A549 (cell line): ENCODE measurements at places on chromosomes 6 and 20.

DNA sequence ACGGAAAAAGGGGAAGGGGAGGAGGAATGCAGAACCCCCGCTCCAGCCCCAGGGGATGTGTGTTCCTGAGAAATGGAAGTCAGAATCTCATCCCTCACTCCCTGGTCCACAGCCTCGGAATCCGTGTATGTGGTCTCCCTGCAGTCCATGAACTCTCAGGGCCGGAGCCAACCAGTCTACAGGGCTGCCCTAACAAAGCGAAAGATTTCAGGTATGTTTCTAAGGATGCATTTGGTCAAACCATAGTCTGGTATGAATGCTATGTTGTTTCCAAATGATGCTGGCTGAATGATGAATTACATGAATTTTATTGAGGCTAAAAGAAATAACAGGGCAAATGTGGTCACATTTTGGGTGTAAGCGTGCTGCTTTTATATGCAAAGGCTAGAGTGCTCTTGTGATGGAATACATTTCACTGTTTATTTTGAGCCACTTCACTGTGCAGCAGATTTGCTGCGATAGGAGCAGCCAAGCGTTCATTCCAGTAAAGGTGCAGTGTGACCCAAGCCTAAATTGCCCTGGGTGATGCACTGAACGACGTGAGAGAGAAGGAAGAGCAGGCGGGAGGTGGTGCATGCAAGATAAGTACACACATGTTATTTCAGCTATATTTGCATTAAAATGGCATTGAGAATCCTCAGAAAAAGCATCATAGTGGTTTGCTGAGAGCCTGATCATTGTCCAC, 52.4 kb downstream of the FNDC1 start:
- DNase-seq: no peak

DNA sequence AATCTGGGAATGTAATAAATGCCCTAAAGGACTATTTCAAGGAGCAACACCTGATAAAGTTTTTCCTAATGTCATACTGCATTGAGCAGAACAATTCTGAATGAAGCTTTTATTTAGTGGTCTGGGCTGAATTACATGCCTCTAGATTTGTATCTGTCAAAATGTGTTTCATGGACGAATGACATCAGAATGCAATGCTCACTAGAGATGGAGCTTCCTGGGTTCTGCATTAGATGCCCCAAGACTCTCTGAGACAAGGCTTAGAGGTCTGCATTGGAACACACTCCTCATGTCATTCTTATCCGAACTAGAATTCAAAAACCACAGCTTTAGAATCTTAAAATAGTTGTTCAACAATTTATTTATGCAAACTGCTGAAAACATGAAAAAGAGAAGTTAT, 62.0 kb downstream of the SYNE1 start:
- DNase-seq: no peak

DNA sequence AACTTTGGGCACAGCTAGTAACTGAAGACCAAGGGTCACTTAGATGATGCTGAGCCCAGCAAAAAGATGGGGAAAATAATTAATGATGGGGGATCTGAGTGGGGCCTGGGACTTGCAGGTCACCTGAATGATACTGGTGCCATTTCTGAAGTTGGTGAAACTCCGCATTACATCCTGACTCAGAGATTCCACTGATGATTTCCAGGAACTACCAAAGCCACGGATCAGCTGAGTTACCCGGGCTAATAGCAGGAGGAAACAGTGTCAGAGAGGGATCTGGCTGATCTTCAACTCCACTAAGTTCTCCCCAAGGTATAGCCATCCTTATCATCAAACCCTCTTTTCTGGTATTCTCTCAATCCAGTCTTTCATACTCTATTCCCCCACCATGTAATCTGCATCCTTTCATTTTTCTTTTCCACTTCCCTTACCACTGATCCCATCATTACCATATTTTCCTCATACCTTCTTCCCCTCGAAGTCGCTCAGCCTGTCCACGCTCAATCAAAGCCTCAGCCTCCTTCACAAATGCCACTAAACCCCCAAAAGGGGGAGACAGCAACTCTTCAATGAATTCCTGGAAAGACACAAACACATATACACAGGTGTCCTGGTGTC, 20.2 kb downstream of the VPS52 start:
- no peak for DNase-seq

- peak; percentile 37 for DNase-seq
These were observed 2.1 kb downstream of the VEGFA start for GRCh38 chr6:43771858-43772680.

- no peak for DNase-seq
These were observed 427.3 kb upstream of the GJE1 start for GRCh38 chr6:141705431-141705830.

GRCh38 chr6:160505970-160506369, 157.8 kb downstream of the SLC22A3 start:
- no peak for DNase-seq

DNA sequence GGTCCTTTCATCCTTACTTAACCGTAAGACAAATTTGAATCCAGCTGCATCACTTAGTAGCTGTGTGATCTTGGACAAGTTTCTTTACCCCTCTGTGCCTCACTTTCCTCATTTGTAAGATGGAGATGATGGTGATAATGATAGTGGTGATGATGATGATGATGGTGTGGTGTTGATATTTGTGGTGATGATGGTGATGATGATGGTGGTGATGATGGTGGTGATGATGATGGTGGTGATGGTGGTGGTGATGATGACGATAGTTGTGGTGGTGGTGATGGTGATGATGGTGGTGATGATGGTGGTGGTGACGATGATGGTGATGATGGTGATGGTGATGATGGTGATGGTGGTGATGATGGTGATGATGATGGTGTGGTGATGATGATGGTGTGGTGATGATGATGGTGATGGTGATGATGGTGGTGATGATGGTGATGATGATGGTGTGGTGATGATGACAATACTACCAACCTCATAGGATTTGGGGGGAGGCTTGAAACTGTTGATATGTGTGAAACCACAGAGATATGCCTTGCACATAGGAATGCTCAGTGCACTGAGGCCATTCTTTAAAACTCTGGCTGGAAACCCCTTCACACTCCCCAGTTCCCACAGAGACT, 233.2 kb downstream of the LY86 start:
- no peak for DNase-seq

GRCh38 chr6:45472382-45472781, 94.6 kb upstream of the SUPT3H start:
- DNase-seq: no peak

DNA sequence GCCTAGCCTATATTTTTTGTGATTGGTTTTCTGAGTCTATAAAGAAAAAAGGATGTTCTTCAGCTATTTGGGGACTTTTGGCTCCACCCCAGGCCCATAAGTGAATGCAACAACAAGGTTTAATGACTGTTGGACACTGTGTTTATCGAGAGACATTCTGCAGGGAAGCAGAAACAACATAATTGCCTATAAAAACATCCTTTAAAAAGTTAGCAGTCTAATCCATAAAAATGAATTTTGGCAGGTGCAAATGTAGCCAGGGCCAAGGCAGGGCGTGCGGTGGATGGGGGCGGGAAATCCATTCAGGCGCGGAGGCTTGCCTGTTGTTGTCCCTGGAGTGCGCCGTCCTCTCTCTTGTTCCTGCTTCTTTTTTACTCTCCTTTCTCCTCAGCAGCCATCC, 99.3 kb downstream of the PAX1 start:
- DNase-seq: no peak

- peak; percentile 1 for DNase-seq
These were observed 1027.9 kb upstream of the ADGRB3 start for GRCh38 chr6:67606906-67607828.

- DNase-seq: no peak
These were observed 2.5 kb upstream of the SNTA1 start for GRCh38 chr20:33445881-33446625.

- DNase-seq: peak; percentile 0
These were observed 87.4 kb downstream of the TMEM200A start for GRCh38 chr6:130453230-130453629.

- DNase-seq: no peak
These were observed 6.8 kb downstream of the BNIP5 start for GRCh38 chr6:36329798-36330291.

DNA sequence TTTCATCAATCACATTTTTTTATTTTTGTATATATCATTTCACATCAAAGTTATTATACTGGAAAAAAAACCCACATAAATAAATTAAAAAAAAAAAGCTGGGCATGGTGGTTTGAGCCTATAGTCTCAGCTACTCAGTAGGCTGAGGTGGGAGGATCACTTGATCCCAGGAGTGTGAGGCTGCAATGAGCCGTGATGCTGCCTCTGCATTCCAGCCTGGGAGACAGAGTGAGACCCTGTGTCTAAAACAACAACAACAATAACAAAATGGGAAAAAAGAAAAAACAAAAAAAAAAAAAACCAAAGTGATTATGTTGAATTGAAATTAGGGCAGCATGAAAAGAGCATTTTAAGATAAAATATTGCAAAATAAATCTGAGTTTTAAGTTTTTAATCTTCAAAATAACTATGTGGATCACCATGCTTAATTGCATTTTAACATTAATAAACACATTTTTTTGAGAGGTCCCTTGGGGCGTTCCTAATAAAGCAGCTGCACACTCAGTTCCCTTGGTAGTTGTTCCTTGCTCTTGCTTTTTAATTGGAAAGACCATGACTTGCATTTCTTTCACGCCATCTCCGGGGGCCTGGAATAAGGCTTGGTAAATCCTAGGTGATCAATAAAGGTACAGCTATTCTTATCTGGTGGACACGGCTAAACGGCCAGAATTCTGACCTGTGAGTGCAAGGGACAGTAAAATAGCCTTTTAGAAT, 15.1 kb downstream of the NOX3 start:
- no peak for DNase-seq

DNA sequence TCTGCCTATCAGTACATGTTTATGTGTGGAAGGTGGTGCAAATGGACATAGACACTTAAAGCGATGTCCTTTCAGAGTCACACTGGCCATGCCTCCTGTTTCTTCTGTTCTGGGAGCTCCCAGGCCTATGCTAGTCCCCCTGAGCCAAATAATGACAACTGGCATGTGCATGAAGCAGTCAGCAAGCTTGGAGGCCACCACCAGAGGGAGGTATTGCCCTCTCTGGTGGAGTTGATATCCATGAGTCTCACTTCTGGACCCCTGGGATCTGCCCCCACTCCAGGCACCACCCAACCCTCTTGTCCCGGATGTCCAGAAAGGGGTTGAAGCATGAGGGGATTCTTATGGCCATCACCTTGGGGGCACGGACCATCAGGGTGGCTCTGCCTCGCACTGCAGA, 172.2 kb downstream of the AIG1 start:
- peak; percentile 50 for DNase-seq

GRCh38 chr6:46010771-46011170, 4.9 kb downstream of the CLIC5 start:
- DNase-seq: no peak

- DNase-seq: no peak
These were observed 256.9 kb downstream of the ERMARD start for GRCh38 chr6:170008294-170008785.

- DNase-seq: no peak
These were observed 22.3 kb upstream of the APMAP start for GRCh38 chr20:25014816-25015215.

DNA sequence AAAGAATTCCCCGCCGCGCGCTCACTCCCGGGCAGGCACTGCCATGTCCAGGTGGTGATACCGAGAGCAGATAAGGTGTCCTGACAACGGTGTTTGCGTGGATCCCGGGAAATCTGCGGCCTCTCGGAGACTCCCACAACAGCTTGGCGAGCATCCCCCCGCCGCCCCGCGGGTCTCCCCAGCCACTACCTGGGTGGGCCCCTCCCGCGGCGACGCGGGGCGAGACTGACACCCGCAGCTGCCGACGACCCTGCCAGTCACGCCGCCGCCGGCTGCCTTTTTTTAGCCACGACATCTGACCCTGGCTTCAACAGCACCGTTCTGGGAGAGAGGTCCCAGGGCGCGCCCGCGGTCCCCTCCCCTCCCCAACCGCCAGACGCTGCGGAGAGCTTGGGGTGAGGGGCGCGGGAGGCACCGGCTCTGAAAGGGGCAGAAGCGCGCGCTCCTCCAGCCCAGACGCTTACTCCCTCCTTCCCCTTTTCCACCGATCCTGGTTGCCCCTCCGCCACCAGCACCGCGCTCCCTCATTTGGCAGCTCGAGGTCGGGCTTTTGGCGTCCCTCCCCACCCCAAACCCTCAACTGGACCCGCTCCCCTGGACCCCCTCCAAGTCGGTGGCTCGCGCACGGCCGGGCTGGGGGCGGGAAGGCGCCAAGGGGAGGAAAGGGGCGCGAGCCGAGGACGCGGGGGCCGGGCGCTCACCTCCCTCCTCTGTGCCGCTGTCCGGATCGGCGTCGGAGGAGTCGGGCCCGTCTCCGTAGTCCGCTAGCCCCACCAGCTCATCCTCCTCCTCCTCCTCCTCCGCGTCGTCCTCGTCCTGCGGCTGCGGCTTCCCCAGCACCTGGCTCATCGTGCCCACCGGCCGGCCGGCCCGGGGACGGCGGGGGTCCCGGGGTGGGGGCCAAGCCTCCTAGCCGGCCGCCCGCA, 665 bp downstream of the RRAGD start:
- no peak for DNase-seq

DNA sequence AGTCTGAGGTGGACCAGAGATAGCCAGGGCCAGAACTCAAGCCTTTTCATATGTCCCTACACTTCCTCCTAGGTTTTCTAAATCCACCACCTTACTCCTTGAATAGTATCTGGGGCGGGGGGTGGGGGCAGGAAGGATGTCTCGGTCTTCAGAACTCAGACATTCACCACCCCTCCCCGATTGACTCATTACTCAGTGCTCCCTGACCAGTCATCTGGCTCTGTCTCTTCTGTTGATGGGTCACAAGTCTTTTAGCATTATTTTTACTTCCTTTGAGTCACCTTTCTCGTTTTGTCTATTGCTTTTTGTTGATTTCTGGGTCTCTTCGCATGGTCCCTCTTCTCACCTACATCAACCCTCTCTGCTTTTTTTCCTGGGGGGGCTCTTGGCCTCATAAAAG, 23.3 kb downstream of the NOX3 start:
- no peak for DNase-seq

DNA sequence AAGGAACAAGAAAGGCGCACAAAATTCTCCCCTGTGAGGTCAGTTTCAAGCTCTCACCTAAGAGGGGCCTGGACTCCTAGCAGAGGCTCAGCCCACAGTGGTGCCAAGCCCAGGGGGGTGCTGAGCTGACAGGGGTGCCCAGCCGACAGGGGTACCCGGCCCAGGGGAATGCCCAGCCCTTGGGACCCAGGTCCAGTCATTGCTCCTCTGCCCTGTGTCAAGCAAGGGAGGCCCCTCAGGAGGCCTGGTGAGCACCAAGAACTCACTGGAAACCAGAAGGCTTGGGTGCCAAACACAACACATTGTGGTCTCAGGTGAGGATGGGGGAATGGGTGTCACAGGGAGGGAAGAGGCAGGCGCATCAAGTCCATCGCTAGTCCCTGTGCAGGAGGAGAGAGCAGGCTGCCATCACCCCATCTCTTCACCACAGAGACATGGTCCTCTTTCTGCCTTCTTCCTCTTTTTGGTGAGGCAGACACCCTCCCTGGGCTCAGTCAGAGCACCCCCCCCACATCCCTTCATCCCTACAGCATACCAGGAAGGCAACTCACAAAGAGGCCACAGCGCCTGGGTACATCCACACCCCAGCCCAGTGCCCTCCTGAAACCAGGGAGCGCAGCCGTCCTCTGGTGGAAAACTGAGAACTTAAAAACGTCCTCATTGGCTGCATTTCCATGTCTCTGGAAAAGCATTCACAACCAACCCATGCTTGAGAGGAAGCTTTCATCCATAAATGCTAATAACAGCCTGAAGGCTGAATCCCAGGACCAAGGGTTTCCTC, 111.3 kb downstream of the BANF2 start:
- DNase-seq: no peak
